Thymus (tissue), 14 donors: ENCODE measurements at places on chromosomes 1 and 21. TPM values are rescaled to one million over a fixed set of nuclear protein-coding genes. Genes with fewer than 3 reads are reported as not detected.

DNA sequence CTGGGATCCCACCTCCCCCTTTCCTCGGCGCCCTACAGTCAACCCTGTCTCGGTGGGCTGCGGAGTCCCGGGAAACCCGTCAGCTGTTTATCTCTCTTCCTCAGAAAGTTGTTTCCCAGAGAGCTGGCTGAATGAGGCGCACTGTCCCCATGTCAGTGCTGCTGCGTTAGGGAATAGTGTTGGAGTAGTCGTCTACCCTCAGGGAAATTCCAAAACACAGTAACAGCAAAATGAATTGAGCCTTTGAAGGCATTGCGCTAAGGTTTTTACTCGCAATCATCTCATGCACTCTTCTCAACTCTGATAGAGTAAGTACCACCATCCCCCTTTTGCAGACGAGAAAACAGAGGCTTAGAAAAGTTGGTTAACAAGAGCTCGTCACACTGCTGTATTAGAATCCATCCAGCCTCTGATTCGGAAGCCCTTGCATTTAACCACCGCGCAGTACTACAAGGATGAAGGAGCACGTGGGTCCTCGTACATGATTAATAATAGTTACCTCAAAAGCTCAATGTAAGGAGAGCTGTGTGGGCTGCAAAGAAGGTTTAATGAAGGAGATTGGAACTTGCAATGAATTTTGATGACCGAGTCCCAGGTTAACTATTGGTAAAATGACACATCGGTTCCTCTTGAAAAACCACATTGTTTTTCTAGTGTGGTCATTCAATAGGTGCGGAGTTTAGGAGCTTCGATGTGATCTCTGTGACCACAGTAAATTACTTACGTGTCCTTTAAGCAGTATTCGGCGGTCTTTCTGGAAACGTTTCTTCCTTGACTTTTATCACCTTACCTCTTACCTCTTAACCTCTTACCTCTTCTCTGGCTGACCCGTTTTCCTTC is 788 bp upstream of the EDEM3 start:
- H3K36me3 ChIP-seq = no peaks in the 10 kb centered on the region
- peak overlapping the region; percentile 54 for H3K27ac ChIP-seq
- peak overlapping the region; percentile 97 for H3K4me3 ChIP-seq

DNA sequence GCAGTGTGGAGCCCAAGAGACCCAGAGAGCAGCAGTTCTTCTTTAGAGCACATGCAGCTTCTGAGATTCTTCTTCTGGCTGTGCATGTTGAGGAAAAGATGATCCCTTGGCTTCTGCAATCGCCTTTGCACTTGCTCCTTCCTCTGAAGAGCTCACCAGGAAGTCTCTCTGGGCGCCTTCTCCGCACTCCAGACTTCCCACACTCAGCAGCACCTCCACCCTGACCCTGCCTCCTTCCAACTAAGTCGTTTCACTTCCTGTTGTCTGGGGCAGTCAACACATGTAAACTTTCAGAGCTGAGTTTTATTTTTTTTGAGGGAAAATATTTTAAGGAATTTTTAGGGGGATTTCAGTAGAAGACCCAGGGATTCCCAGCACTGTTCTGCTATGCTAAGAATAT is 73.4 kb upstream of the F3 start:
- no peaks in the 10 kb centered on the region for H3K27me3 ChIP-seq
- H3K36me3 ChIP-seq = no peaks in the 10 kb centered on the region
- DNase-seq = no peak
- H3K4me1 ChIP-seq = no peaks in the 10 kb centered on the region

Gene S100A3
- 0.38 TPM for total RNA-seq

- H3K36me3 ChIP-seq = no peaks in the 10 kb centered on the region
- peaks cover 54% of the 10 kb centered on the region for H3K4me1 ChIP-seq
- no peak for DNase-seq
- H3K27me3 ChIP-seq = peaks cover 74% of the 10 kb centered on the region
- no peak overlapping the region for H3K27ac ChIP-seq
Measured at GRCh38 chr1:26359981-26360806, 6.3 kb upstream of the CRYBG2 start.

DNA sequence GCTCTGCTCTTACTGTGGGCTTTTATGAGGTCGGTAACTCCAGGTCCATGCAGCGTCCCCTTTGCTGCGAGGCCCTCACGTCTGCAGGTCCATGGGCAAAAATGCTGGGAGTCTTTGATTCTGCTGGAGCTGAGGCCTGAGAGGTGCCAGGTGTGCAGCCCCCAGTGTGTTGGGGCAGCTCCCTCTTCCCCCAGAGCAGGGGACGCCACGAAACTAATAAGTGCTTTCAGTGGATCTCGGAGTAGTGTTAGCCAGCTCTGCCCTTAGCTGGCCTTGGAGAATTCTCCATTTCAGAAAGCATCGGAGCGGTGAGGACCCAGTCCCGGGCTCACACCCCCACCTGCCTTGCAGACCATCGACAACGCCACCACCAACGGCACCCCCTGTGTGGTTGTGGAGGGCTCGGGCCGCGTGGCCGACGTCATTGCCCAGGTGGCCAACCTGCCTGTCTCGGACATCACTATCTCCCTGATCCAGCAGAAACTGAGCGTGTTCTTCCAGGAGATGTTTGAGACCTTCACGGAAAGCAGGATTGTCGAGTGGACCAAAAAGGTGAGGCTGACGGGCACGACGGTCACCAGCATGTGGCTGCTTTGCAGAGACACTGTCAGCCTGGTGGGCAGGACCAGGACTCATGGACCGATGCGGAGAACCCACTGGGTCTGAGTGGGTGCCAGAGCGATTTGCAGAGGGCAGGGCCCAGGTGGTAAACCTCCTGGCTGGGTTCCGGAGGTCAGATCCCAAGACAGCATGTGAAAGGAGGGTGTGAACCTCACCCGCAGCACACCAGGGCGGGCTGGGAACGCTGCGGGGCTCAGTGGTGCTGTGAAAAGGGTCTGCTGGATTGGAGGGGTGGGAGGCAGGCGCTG is 25.5 kb downstream of the TRPM2 start:
- DNase-seq = no peak
- H3K27ac ChIP-seq = no peak overlapping the region
- H3K27me3 ChIP-seq = no peaks in the 10 kb centered on the region

DNA sequence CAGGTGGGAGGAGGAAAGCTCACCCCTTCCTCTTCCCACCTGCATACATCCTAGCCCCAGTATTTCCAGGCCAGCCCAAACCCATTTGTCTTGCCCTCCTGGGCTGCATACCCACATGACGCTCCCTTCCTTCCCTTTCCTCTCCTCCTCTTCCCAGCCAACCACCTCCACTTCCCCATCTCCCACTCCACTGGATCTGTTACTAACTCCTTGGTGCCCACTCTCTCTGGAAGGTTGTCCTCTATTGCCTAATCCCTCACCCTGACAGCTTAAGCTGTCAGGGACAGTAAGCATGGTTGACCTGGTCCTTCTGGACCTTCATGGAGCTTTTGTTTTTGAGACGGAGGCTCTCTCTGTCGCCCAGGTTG is 23.0 kb upstream of the SYNC start:
- no peak overlapping the region for H3K4me3 ChIP-seq
- no peaks in the 10 kb centered on the region for H3K4me1 ChIP-seq
- no peak for DNase-seq
- no peak overlapping the region for H3K27ac ChIP-seq
- no peaks in the 10 kb centered on the region for H3K36me3 ChIP-seq

DNA sequence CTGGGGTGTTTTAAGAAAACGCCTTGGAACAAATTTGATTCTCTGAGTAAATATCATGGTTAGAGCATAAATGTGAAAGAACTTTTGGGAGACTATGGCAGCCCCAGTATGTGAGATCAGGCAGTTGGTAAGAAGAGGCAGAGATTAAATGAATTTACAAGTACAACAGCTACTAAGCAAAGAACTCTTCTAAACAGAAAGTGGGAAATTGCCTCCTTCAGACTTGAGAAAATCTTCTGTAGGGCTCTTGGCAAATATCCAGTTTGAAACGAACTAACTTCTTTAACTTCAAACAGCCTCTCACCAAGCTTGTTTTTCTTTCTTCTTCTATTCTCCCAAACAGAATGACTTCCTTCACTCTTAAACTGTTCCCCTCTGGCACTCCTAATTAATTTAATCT is 337.7 kb downstream of the SIPA1L2 start:
- no peak for DNase-seq
- no peak overlapping the region for H3K27ac ChIP-seq
- H3K27me3 ChIP-seq = no peaks in the 10 kb centered on the region
- H3K4me1 ChIP-seq = no peaks in the 10 kb centered on the region

GRCh38 chr21:29413683-29414082 is 115.0 kb downstream of the BACH1 start:
- no peak overlapping the region for H3K4me3 ChIP-seq
- H3K36me3 ChIP-seq = no peaks in the 10 kb centered on the region

Gene LCE1F
- total RNA-seq = not detected

DNA sequence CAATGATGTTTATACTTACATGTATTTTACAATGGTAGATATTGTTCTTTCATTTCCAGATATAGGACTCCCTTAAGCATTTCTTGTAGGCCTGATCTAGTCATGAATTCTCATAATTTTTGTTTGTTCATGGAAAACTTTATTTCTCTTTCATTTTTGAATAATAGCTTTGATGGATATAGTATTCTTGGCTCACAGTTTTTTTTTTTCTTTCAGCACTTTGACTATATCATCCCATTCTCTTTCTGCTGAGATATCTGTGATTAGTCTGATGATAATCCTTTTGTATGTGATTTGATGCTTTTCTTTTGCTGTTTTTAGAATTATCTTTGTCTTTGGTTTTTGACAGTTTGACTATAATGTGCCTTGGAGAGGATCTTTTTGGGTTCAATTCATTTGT is 24.1 kb upstream of the CHODL start:
- DNase-seq = no peak
- no peaks in the 10 kb centered on the region for H3K4me1 ChIP-seq
- no peak overlapping the region for H3K27ac ChIP-seq
- H3K27me3 ChIP-seq = no peaks in the 10 kb centered on the region

Gene POFUT2
- 5.7 TPM for total RNA-seq

Gene TEX38
- not detected for total RNA-seq

- H3K4me3 ChIP-seq = no peak overlapping the region
- no peak overlapping the region for H3K27ac ChIP-seq
- peaks cover 11% of the 10 kb centered on the region for H3K4me1 ChIP-seq
- no peaks in the 10 kb centered on the region for H3K27me3 ChIP-seq
- no peak for DNase-seq
- H3K36me3 ChIP-seq = no peaks in the 10 kb centered on the region
Measured at GRCh38 chr1:83546874-83547273, 452.1 kb downstream of the TTLL7 start.

GRCh38 chr1:60903591-60903990 is 178.8 kb upstream of the NFIA start:
- no peak overlapping the region for H3K4me3 ChIP-seq
- H3K27me3 ChIP-seq = no peaks in the 10 kb centered on the region
- no peaks in the 10 kb centered on the region for H3K36me3 ChIP-seq
- H3K27ac ChIP-seq = no peak overlapping the region
- DNase-seq = no peak

- H3K27me3 ChIP-seq = no peaks in the 10 kb centered on the region
- DNase-seq = no peak
Measured at GRCh38 chr1:28123461-28123961, 35.1 kb upstream of the EYA3 start.

GRCh38 chr1:6911021-6911941 is 126.0 kb downstream of the CAMTA1 start:
- H3K4me1 ChIP-seq = peaks cover 13% of the 10 kb centered on the region
- H3K27me3 ChIP-seq = no peaks in the 10 kb centered on the region
- no peak for DNase-seq
- H3K36me3 ChIP-seq = no peaks in the 10 kb centered on the region
- no peak overlapping the region for H3K27ac ChIP-seq
- no peak overlapping the region for H3K4me3 ChIP-seq

Gene PAPPA2
- 0.28 TPM for total RNA-seq

GRCh38 chr21:38712071-38712470 is 93.7 kb upstream of the ETS2 start:
- no peak overlapping the region for H3K4me3 ChIP-seq
- no peaks in the 10 kb centered on the region for H3K36me3 ChIP-seq
- no peak for DNase-seq
- H3K27me3 ChIP-seq = no peaks in the 10 kb centered on the region
- H3K27ac ChIP-seq = no peak overlapping the region
- H3K4me1 ChIP-seq = no peaks in the 10 kb centered on the region

DNA sequence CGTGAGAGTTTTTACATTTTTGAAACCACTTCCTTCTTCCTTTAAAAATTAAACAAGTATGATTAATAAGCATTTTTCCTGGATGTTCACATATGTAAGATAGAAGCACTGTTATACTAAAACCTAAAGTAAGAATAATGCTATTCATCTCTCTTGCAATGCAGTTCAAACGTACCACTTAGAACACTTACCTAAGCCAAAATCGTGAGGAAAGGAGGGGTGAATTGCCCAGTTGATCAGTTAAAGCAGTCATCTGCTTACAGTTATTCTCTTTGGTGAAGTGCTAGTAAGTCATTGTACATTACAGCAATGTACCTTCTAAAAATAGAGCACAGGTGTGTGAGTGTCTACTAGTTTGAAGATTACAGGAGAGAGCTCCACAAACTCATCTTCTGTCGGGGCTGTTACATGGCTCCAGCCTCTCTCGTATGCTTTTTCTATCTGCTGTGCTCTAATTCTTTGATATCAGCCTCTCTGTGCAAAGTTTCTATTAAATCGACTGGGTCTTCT is 3.4 kb downstream of the NCAM2 start:
- H3K36me3 ChIP-seq = no peaks in the 10 kb centered on the region
- H3K4me3 ChIP-seq = no peak overlapping the region
- no peak overlapping the region for H3K27ac ChIP-seq

- no peak overlapping the region for H3K4me3 ChIP-seq
- peaks cover 16% of the 10 kb centered on the region for H3K36me3 ChIP-seq
- H3K27me3 ChIP-seq = no peaks in the 10 kb centered on the region
Measured at GRCh38 chr1:43901196-43901961, 32.2 kb upstream of the ARTN start.

- H3K27ac ChIP-seq = no peak overlapping the region
- H3K4me3 ChIP-seq = no peak overlapping the region
- H3K36me3 ChIP-seq = no peaks in the 10 kb centered on the region
- H3K4me1 ChIP-seq = no peaks in the 10 kb centered on the region
- no peak for DNase-seq
Measured at GRCh38 chr1:119387858-119388257, 19.3 kb downstream of the HAO2 start.

Gene SV2A
- 1.8 TPM for total RNA-seq

DNA sequence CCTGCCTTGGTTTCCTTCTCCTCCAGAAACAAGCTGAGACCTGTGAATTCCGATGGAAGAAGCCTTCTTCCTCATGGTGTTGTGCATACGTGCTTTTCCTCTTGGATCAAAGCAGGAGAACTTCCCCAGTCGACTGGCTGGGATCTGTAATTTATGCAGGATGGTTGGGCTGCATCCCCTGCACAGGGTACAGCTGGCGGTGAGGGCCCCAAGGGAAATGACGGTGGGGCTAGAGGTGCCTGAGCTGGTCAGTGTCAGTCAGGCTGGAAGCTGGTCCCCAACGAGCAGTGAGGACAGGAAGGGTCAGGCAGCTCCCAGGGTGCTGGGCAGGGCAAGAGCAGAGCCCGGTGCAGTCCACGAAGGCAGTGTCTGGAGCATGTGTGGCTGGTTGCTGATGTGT is 106.7 kb downstream of the CNIH3 start:
- no peaks in the 10 kb centered on the region for H3K36me3 ChIP-seq
- DNase-seq = no peak
- H3K27ac ChIP-seq = no peak overlapping the region
- H3K4me3 ChIP-seq = no peak overlapping the region

Gene OR2L3
- total RNA-seq = not detected

- H3K27ac ChIP-seq = no peak overlapping the region
- H3K27me3 ChIP-seq = no peaks in the 10 kb centered on the region
- no peak for DNase-seq
- no peaks in the 10 kb centered on the region for H3K36me3 ChIP-seq
- no peak overlapping the region for H3K4me3 ChIP-seq
Measured at GRCh38 chr1:47491341-47491753, 53.5 kb downstream of the FOXD2 start.

Gene VHLL
- total RNA-seq = not detected
